ENCODE measurements at places on chromosomes 2 and 18.

DNA sequence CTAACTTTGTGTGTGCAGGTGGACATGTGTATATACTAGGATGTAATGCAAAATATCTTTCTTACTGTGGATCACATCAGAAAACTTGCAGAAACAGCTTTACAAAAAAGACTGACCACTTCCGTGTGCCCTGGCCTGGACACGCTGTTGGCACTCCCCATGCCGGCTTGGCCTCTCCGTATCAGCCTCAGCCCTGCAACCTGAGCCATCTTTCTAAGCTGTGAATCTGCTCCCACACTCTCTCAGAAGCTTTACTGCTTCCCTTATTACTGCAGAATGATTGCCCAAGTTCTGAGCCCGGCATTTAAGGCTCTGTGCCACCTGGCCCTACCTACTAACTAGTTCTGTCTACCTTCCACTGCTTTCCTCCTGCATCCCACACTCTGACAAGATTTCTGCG lies 37.8 kb downstream of the MYO7B start:
- no peak for DNase-seq

GRCh38 chr18:29123706-29124530 lies 947.0 kb upstream of the CDH2 start:
- DNase-seq: no peak

DNA sequence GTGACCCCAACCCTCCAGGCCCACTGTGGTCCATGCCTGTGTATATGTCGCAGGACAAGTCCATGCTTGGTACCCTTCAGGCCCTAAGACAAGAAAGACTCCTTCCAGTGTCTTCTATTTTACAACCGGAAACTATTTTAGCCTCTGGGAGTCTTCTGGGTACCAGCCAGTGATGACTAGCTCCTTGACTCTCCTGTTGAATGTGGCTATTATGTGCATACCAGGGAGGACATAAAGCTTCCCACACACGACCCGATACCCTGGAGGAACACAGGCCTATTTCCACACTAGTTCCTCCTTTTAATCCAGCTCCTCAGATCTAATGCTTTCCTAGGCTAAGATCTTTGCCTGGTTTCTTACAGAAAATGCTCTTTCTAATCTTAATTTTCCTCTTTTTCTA lies 178.1 kb downstream of the NCKAP5 start:
- no peak for DNase-seq

GRCh38 chr2:127226520-127227263 lies 6.6 kb upstream of the CYP27C1 start:
- DNase-seq: no peak

- no peak for DNase-seq
These were observed 401.1 kb downstream of the BCL11A start for GRCh38 chr2:60152226-60152833.

DNA sequence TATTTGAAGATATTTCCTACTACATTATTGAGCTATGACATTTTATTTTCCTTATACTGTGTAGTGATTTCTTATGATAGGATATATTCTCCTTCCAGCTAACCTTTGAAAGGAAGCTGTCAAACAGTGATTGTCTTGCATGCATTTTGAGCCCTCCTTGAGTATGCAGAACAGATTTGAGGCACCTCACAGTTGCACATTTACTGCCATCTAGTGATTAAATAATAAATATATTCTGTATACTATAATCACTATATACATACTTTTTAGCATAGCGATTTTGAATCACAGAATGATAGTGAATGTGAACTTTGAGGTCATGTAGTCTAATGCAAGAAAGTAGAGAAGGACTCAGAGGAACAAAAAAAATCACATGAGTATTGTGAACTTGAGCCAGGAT lies 268.4 kb upstream of the CDH19 start:
- no peak for DNase-seq

- DNase-seq: no peak
These were observed 38.2 kb downstream of the NHEJ1 start for GRCh38 chr2:219122202-219122980.

DNA sequence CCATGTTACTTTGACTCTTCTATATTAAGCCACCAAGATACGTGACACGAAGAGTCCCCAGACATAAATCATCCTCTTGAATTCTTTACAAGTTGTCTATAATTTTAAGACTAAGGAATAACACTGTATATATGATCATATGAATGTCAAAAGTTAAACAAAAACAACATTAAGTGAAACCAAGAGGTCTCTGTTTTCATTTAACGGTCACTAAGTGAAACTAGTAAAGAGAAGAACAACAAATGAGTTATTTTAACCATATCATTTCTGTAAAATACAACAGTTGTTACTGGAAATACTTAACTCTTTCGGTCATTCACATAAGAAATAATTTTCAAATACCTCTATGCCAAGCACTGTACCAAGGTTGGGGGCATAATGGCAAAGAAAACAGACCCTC lies 45.7 kb upstream of the STK17B start:
- no peak for DNase-seq

DNA sequence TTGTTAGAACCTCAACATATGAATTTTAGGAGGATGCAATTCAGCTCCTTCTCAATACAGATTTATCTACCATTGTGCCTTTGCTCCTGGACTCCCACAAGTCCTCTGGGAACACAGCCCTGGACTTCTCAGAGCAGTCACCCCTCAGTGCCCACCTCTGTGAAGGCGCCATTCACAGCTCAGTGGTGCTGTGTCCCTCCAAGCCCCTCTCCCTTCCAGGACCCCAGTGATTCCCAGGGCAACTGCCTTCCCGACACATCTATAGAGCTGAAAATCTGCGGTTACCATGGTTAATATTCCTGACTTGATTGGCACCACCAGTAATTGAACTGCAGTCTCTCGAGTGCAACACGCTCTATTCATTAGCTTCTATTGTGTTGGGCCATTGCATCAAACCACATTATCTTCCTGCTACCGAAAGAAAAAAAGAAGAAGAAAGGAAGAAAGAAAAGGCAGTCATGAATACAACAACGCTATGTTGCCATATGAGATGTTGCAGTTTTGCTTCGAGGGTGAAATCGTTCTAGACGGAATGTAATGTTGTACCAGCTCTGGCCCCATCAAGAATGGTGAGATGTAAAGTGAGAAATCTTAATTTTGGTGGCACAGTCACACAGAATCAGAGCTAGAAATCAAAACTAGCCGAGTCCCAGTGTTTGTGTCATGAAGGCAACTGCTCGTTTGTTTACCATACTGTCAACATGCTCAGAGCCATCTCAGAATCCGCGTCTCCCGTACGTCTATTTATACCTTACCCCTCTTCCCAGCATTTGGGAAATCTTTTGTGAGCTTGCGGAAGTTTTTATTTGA lies 524.0 kb upstream of the ID2 start:
- DNase-seq: no peak

GRCh38 chr2:62326735-62327134 lies 130.8 kb downstream of the B3GNT2 start:
- no peak for DNase-seq

GRCh38 chr2:223306371-223306770 lies 254.4 kb downstream of the KCNE4 start:
- no peak for DNase-seq

GRCh38 chr2:74148457-74149246 lies 940 bp upstream of the BOLA3 start:
- DNase-seq: no peak

GRCh38 chr2:69744456-69744855 lies 2.5 kb downstream of the ANXA4 start:
- no peak for DNase-seq

GRCh38 chr2:211228559-211228958 lies 672.2 kb downstream of the CPS1 start:
- no peak for DNase-seq

- DNase-seq: no peak
These were observed 5.4 kb downstream of the BOLA3 start for GRCh38 chr2:74142340-74142739.

GRCh38 chr18:75639472-75639831 lies 211.9 kb upstream of the SMIM21 start:
- no peak for DNase-seq

DNA sequence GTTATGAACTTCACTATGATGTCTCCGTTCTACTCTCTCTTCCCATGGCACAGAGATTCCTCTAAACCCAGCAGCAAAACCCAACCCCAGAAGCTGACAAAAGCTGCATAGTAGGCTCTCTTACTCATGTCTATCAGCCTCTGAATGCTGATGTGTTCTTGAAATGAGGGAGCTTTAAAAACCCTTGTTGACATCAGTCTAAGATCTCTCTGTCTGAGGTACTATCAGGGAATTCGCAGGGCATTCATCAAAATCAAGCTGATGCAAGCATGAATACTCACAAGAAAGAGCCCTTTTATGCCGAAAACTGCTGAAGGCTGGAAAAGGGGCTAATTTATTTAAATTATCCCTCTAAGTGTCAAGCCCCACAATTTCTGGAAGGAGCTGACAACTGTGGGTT lies 710.6 kb upstream of the FANCL start:
- DNase-seq: no peak

GRCh38 chr2:233223059-233223894 lies 28.2 kb upstream of the ATG16L1 start:
- no peak for DNase-seq

GRCh38 chr18:63149302-63149587 lies 170.3 kb downstream of the BCL2 start:
- no peak for DNase-seq

GRCh38 chr2:10161961-10162441 lies 39.5 kb downstream of the RRM2 start:
- DNase-seq: no peak
